ENCODE measurements at places on chromosomes 4 and X.
A peak's percentile ranks its signal among the peaks of the same experiment; 100 is the strongest.

- DNase-seq, result no peak
Measured at GRCh38 chrX:47360423-47361179, 9.8 kb upstream of the ZNF157 start.

- no peak for DNase-seq
Measured at GRCh38 chrX:132184871-132185270, 34.4 kb downstream of the RAP2C start.

- no peak for DNase-seq
Measured at GRCh38 chrX:47215291-47215900, 3.1 kb upstream of the CDK16 start.

DNA sequence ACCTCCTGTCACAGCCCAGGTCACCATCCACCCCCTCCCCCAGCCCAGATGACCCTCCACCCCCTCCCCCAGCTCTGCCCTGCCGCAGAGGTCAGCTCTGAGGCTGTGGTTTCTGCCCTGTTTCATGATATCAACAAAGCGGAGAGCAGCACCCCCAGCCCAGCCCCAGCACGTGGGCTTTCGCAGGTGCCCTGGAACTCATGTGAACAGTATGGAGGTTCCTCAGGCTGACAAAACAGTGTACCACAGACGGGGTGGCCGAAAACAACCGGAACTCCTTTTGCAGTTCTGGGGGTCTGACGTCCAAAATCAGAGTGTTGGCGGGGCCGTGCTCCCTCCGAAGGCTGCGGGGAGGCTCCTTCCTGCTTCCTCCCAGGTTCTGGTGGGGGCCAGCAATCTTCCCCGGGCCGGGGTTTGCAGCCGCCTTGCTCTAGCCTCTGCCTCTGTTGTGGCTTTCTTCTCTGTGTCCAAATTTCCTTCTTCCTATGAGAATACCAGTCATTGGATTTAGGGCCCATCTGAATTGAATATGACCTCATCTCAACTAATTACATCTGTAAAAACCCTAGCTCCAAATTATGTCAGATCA lies 7.9 kb upstream of the PSAPL1 start:
- DNase-seq, result no peak

DNA sequence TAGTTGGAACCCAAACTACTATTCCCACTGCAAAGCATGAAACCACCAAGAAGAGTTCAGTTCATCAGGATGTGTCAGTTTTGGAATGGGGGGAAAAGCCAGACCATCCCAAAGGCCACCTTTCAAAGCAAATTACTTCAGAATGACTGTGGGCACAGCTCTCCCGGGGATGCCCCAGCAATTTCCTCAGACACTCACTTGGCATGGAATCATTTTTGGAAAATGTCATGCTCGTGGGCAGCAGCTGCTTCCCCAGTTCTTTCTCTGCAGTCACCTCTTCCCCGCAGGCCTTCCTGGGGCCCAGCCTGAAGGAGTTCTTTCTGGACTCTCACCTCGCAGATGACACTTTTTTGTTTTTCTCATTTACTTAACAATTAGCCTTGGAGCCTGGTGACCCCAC lies 350.3 kb downstream of the NR3C2 start:
- no peak for DNase-seq

DNA sequence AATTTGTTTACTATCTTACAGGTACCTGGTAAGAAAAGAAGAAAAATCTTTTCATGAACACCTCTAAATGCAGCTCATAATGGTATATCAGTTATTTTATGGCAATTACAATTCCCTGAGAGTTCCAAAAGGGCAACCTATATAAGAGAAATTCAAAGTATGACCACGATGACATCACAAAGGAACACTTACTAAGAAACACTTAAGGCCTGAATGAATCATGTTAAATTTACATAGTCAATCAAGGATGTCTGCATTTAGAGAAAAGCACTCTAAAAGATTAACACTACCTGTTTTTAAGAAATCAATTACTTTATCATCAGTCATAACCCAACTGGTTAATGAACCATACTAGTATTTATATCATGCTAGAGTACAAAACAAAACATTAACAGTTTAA lies 63.9 kb downstream of the LCORL start:
- no peak for DNase-seq

DNA sequence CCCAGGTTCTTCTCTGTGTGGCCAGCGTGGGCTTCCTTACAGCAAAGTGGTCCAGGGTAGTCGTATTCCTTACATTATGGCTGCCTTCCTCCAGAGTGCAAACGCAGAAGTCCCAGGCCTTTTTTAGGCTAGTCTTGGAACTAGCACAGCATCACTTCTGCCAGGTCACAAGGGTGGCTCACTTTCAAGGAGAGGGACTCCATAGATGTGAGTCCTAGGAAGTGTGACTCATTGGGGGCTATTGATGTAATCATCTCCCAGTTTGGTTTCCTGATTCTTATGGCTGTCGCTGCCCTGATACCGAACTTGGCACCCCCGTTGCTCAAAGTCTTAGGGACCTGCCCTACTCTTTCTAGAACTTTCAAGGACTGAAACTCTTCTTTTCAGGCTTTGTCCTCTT lies 140.0 kb downstream of the DCK start:
- DNase-seq, result no peak

- no peak for DNase-seq
Measured at GRCh38 chr4:211033-211511, 86.8 kb downstream of the ZNF718 start.

GRCh38 chrX:7159149-7159861 lies 11.4 kb upstream of the PUDP start:
- no peak for DNase-seq

GRCh38 chr4:128286474-128287058 lies 1.0 kb downstream of the PGRMC2 start:
- DNase-seq, result peak; percentile 27

DNA sequence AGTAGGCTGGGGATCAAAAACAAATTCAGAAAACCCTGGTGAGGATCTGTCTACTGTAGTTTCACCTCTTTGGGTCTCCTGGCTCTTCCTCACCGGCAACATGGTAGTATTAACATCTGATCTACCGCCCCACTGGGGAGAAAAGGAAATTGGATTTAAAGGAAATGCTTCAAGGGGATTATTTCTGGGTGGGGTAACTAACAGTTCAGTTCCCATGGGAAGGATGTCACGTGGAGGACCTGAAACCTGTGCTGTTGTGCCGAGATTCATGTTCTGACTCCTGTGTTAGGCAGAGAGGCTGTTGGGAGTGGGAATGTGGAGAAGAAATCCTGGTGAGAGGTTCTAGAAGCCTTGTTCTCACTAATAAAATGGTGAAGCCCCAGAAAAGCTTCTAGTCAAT lies 254.4 kb downstream of the BCOR start:
- no peak for DNase-seq

- DNase-seq, result peak; percentile 96
Measured at GRCh38 chr4:24042094-24042493, 152.2 kb upstream of the PPARGC1A start.

DNA sequence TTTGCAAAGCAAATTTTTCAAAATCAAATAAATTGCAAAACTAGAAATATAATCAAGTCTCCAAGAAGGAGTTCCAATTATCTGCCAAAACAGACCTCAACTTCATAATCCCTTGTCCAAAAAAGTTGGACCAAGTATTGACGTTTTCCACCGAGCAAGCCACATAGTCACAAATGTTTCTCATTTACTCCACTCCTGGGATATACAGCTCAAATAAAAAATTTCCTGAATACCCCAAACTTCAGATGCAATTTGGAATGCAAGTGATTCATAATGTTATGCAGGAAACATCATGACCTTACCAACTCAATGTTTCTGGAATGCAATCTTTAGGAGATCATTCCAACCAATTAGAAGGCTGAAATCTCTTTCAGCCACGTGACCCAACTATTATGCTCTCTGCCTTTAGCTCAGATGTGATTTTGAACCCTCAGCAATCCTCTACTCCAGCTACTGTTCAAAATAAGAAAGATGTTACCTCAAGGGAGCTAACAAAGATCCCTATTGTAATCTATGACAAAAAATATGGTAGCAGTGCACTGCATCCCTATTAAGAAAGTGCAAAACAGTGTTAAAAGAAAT lies 72.4 kb downstream of the PRDM5 start:
- DNase-seq, result peak; percentile 81

DNA sequence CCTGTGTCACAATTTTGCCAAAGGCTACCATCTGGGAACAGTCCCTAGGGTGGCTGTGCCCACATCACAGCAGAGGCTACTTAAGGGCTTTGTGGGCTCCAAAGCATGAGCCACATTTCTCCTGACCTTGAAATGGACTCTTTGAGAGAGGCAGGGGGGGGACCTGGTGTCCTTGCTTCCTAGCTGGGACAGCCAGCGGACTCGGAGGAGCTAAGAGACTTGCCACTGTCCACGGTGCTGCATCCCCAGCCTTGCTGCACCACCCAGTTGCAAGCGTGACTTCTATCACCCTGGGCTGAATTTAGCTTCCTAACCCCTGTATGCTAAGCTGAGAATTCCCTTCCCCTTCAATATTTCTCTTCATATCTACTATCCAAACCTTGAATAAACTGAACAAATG lies 99.0 kb downstream of the PHKA2 start:
- no peak for DNase-seq

DNA sequence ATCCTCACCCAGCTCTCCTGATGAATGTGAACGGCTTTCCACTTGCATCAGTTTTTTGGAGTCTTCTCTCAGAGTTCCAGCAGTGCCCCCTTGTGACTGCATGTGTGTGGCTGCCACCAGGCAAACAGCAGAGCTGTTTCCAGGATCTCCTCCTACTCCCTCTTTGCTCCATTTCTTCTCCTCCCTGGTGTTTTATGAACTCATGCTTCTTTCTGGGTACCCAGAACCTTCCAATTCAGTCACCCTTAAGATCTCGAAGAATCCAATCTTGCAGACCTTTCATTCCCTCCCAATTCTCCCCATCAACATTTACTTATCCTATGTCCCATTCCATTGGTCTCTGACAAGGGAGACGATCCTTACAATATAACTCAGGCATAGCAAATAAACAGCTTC lies 6.8 kb upstream of the TCEANC start:
- DNase-seq, result no peak

- DNase-seq, result no peak
Measured at GRCh38 chrX:40086569-40087335, 11.0 kb downstream of the BCOR start.

DNA sequence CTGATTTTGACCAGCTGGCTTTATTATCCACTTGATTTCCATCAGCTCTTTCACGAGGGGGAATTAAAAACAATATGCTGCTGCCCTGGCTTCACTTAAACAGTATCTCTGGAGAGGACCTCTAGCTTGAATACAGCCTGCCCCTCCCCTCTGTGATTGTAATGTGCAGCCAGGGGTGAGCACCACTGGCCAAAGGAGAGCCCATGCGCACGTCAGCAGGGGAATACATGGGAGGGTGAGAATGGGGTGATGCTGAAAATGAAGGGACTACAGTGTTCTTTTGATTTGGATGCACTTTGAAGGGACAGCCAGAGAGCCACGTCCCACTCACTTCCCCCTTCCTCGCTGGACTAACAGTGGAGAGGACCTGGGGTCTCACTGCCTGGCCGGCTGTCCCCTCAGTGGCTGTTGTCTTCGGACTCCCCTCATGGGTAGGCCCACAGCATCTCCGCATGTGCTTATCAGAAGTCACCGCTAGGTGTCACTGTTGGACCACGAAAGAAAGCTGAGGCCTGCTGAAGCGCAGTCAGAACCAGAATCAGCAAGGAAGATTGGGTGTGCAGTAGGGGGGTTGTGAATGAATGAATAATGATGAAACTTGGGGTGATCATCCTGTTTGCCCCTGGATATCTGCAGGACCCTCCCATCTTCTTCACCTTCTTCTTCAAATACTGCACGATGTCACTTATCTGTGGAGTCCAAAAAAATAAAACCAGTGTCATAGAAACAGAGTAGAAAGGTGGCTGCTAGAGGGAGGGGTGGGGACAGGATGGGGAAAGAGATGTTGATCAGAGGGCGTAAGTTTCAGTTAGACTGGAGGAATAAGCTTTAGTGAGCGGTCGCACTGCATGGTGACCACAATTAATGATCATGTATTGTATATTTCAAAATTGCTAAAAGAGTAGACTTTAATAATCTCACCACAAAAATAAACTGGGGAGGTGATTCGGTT lies 32.8 kb downstream of the CLCN4 start:
- no peak for DNase-seq

- no peak for DNase-seq
Measured at GRCh38 chr4:136558940-136559494, 973.3 kb downstream of the PCDH18 start.

- no peak for DNase-seq
Measured at GRCh38 chrX:13180807-13181206, 136.4 kb upstream of the FAM9C start.

DNA sequence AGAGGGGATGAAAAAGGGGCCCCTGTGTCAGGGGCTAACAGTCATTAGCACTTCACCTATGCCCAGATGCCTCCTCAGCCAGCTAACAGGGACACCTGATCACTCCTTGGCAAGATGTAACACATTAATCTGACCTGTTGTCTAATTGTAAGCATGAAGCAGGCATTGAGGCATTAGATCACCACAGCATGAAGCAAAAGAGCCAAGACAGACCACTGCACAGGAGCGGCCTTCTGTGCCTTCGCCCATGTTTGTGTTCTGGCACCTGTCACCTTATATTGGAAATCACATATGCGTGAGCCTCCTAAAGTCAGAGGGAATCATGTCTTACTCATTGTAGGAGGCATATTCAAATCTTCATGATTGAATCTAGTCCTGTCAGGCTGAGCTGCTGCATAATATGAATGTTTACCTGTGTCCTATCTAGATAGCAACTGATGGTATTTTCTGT lies 48.4 kb downstream of the PTTG2 start:
- DNase-seq, result no peak

DNA sequence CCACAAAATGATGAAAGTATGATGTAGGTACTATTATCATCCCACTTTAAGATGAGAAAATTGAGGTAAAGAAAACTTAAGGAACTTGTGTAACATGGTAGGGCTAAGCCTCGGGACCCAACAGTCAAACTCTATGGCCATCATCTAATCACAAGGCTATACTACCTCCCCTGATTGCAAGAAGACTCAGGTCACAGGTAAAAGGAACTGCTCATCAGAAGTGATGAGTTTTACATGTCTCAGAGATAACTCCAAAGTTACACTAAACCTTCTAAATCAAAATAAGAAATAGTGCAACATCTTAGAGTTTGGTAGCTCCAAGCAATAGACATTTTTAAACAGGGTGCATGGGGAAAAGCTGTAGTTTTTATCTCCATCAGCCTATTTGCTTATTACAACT lies 96.5 kb upstream of the MYOZ2 start:
- no peak for DNase-seq

- DNase-seq, result no peak
Measured at GRCh38 chr4:56689201-56689969, 8.3 kb upstream of the HOPX start.

- DNase-seq, result no peak
Measured at GRCh38 chrX:7280520-7280919, 132.6 kb upstream of the PUDP start.

GRCh38 chr4:6469144-6469543 lies 3.3 kb downstream of the PPP2R2C start:
- no peak for DNase-seq

DNA sequence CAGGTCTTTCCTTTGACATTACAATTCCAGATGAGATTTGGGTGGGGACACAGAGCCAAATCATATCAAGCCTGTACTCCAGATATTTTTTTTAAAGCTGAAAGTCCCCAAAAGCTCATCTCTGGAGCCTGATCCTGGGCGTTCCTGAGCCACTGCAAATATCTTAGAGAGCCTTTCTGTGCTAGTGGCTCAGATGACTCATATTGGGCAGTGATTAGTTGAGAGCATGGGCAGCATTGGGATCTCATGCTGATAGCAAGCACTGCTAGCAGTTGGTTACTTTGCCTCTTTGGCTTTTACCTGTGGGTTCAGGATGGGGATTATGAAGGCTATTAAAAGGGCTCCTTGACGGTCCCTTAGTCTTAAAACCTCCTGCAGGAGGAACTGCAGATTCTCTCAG lies 51.4 kb upstream of the SCRG1 start:
- no peak for DNase-seq

GRCh38 chr4:124212815-124213630 lies 499.5 kb downstream of the ANKRD50 start:
- no peak for DNase-seq

All from fibroblast of skin of left biceps (primary cell).